Panc1 (cell line): ENCODE measurements at places on chromosomes 16 and 17. TPM values are rescaled to one million over a fixed set of nuclear protein-coding genes. Genes with fewer than 3 reads are reported as not detected.

HES7 gene
- 4.0 TPM for total RNA-seq

SGCA gene
- not detected for total RNA-seq

MYH1 gene
- total RNA-seq = not detected

KRT40 gene
- not detected for total RNA-seq

SEC14L5 gene
- total RNA-seq = 0.26 TPM

SKAP1 gene
- 0.90 TPM for total RNA-seq

SULT1A2 gene
- not detected for total RNA-seq

CNGB1 gene
- total RNA-seq = not detected

DNAH2 gene
- total RNA-seq = 0.13 TPM
